ENCODE measurements at places on chromosomes 12 and 14.
A peak's percentile ranks its signal among the peaks of the same experiment; 100 is the strongest.

DNA sequence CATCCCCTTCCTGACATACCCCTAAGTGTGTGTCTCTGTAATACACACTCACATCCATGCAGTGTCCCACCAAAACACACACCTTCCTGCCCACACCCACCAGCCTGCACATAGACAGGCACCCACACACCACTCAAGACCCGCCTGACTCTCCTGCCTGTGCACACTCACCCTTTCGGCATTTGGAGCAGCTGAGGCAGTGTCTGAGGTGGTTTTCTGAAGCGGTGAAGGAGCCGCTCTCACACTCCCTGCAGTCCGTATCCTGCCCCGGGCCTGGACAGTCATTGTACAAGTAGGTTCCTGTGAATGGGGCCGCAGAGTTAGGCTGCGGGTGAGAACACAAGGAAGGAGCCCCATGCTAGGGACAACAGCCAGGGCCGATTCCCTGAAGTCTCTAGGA lies 8.3 kb downstream of the TNFRSF1A start:
- DNase-seq = no peak

- no peak for DNase-seq
These were observed 64.3 kb downstream of the DCAF5 start for GRCh38 chr14:69088586-69088985.

DNA sequence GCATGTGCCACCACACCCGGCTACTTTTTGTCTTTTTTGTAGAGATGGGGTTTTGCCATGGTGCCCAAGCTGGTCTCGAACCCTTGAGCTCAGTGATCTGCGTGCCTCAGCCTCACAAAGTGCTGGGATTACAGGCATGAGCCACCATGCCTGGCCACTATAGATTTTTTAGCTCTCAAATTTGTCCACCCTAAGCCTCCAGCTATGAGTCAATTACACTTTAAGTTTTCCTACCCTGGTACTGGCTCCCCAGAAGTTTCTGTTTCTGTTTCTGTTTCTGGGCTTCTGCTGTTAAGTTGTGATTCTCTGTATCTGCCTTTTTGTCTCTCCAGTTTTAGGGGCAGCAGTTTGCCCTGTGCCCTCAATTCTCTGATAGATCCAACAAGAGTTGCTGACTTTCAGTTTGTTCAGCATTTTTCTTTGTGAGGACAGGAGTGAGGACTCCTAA lies 4.4 kb upstream of the TINF2 start:
- peak; percentile 11 for DNase-seq

DNA sequence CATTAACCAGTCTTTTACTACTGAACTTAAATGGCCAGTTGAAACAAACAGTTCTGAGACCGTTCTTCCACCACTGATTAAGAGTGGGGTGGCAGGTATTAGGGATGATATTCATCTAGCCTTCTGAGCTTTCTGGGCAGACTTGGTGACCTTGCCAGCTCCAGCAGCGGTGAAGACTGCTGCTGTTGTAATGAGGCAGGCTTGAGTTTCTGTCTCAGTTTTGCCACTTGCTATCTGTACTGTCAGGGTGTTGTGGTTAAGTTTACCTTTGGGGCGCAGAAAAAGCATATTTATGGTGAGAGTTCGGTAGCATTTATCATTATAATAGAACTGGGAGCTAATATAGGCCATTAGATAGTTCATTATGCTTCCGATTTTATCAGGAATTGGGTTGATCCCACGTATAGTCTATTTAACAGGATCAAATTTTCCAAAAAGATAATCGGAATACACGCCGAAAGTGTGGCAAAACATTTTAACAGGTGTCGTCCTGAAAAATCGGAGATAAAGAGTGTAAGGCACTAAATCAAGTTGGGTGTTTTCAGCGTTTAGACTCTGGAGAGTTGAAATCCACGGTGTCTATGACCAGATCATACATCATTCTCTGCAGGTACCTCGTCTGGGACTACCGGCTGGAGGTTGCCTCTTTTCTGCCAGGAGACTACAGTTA lies 688 bp upstream of the NECAP1 start:
- DNase-seq = no peak

DNA sequence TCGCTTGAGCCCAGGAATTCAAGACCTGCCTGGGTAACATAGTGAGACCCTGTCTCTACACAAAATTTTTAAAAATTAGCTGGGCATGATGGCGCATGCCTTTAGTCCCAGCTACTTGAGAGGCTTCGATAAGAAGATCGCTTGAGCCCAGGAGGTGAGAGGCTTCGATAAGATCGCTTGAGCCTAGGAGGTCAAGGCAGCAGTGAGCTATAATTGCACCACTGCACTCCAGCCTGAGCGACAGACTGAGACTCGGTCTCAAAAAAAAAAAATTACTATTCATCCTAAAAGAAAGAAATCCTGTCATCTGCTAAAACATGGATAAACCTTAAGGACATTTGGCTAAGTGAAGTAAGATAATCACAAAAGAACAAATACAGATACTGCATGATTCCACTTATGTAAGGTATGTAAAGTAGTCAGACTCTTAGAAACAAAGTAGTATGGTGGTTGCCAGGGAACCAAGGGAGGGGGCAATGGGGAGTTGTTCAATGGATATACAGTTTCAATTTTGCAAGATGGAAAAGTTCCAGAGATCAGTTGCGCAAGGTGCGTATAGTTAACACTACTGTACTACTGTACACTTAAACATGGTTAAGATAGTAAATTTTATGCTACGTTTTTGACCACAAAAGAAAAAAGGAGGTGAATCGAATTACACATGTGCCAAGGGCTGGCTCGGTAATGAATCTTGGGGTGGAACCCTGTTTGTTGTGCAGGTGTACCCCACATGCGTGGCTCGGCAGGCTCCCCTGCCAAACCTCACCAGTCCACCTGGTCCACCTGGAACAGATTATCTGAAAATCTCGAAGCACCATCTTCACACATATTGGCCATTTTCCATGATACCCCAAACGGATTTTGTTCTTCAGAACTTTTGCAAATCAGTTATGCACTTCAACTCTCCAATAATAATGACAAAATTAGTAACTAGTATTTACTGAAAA lies 18.3 kb upstream of the ATP2A2 start:
- DNase-seq = no peak

DNA sequence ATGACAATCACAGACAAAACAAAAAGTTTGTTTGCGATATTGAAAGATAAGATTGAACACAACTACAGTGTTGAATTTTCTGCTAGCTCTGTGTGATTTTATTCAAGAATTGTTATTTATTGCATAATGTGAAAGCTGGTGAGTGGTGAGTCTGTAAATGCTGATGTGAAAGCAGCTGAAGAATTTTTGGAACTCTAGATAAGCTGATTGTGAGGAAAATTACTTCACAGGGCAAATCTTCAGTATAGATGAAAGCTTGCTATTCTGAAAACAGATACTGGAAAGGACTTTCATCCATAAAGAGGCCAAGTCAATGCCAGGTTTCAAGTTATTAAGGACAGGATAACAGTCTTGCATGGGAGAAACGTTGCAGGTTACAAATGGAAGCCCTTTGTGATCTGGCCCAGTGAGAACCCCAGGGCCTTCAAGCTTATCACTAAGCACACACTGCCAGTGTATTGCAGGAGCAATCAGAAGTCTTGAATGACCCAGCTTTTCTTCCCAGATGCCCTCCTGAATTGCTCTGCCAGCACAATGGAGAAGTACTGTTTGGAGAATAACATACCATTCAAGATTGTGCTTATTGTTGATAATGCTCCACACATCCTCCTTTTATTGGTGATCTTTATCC lies 153.7 kb downstream of the PCNX1 start:
- no peak for DNase-seq

GRCh38 chr14:55423969-55424368 lies 12.3 kb upstream of the ATG14 start:
- no peak for DNase-seq

- DNase-seq = no peak
These were observed 677 bp downstream of the C12orf75 start for GRCh38 chr12:105330931-105331804.

DNA sequence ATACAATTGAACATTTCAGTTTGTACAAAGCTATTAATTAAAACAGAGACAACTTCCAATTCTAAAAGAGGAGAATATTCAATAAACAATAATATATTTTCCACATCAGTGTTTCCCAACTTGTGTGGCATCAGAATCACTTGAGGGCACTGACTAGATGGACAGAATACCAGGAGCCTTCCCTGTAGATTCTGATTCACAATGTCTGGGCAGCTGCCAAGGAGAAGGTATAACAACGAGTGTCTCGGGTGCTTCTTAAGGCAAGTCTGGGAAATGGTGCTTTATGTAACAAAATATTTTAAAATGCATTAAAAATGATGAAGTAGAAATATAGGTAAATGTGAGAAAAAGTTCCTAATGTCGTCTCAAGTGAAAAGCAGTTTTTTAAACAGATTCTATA lies 26.2 kb downstream of the GALC start:
- no peak for DNase-seq

DNA sequence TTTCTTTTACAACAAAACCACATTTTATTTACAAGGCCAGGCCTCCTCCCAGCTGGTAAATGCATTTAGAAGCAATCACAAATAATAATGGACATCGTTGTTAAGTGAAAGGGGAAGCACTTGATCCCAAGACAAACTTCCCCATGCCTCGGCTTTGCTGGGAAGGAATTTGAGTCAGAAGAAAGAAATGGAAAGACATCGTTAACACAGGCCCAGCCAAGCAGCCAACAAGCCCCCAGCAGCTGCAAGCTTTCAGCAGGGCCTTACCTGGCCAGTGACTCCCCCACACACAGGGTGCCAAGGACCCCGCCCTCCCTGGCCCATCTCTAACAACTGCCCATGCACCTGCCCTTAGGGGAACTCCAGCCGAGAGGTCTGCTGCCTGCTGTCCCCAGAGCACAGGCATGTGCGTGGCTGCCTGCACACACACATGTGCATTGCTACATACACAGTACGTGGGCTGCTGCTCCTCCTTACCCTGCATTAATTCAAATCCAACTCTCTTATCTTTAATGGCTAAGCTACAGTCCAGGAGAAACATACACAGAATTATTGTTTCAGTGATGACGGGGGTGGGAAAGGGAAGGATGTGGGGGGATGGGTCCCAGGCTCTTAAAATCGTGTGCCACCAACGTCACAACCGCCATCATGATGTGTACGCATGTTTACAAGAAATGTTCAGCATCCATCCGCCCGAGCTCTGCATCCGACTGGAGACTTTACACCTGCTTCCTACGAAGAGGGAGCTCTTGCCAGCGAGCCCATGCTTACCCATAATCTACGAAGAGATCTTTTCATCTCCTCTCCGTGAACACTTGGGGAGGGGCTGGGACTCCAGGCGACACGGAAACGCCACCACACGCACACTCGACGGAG lies 9.8 kb downstream of the BCL11B start:
- no peak for DNase-seq

GRCh38 chr14:55518391-55518790 lies 61.6 kb upstream of the KTN1 start:
- DNase-seq = no peak

GRCh38 chr14:23621204-23621931 lies 14.8 kb upstream of the DHRS2 start:
- DNase-seq = no peak

DNA sequence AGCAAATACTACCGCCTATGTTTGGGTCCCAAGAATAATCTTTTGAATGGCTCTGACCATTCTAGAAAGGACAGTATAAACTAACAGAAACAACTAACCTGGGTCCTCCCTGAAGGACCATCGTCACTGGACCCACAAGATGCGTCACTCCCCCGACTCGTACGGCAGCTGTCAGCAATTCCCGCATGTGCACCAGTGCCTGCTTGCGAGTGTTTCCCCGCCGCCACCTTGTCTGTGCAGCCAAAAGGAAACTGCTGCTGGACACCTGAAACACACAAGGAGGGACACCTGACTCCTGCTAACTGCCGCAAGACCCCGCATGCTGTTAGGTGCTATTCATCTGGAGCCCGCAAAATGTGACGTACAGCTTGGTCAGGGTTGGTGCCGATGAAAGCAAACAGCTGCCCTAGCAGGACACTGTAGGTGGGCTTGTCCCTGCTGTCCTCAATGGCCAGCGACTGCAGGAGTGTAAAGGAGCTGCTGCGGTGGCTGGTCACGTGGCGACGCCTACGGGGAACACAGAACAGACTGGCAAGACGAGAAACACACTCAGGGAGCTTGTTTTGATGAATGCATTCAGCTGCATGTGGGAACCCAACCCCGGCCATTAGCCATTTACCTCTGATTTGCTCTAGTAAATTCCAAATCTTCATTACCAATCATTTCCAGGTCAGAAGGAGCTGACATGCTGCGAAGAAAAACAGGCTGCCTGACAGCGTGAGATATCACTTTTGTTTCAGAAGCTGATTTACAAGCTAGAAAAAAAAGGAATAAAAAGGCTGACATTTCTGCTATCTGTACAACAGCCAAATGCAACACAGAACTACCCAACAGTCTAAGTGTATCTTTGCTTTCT lies 118.1 kb downstream of the TRAFD1 start:
- DNase-seq = no peak

DNA sequence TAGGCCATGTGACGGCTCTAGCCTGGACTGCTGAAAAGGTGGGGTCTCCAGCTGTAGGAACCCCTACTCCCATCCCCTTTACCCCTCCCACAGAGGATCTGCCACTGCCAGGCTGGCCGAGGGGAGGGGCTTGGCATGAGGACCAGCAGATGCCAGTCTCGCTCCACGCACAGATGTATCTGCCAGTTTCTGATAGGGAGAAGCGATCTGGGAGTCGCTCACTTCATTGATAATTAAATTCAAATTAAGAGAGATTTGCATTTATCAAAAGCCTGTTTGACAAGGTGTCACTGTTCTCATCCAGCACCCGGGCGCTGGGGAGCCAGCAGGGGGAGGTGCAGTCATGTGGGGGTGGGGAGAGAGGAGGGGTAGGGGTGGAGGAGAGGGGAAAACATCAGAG lies 217.6 kb upstream of the MYL2 start:
- no peak for DNase-seq

DNA sequence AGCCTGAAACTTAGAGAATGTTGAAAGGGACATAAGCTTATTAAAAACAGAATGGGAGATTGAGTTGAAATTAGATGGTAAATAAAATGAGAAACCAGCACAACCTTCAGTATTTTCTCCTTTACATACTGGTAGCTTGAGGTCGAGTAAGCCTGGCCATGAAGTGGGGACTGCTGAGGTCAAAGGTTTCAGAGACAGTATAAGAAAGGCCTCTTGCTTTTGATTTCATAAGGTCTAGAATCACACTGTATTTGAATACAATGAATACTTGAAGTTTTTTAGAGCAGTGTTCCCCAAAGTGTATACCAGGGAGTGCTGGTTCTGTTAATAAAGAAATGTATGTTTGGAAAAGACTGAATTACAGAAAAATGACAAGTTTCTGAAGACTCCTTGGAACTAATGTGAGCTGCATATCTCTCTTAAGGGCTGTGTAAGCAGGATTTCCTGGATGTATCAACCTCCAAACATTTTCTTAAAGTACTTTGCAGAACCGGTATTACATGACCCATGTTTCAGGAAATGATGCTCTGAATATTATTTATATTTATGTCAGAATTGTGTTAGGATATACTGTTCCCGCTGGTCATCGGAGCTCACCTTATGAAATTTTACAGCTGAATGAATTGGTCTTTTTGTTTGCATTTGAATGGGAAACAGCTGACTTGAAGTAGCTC lies 85.0 kb downstream of the AKAP6 start:
- no peak for DNase-seq

GRCh38 chr12:94152292-94153078 lies 4.1 kb downstream of the PLXNC1 start:
- no peak for DNase-seq

GRCh38 chr12:3204143-3204542 lies 127.0 kb downstream of the TSPAN9 start:
- no peak for DNase-seq
